Stimulated activated CD8-positive, alpha-beta memory T cell treated with anti-CD3 and anti-CD28 coated beads, Interleukin-4, amount 100 ng/mL, for 48 hours (primary cell): ENCODE measurements at places on chromosomes 6 and 20.
A peak's percentile ranks its signal among the peaks of the same experiment; 100 is the strongest.

DNA sequence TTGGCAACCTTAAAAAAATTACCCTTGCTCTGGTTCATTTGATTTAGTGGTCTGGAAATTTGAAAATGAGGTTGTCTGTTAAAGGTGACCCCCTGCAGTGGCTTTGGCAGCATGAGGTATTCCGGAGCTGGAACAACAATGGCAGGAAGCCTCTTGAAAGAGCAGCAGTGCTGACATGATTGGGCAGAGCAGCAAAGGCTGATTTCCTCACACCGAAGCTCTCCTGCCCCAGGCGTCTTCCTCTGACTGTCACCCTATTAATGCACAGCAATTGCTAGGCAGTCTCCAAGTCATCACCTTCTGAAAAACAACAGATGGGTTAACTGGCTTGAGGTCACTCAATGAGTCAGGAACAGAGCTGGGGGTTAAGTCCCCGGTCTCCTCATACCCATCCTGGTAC, 241.8 kb upstream of the MMS22L start:
- no peak for DNase-seq

GRCh38 chr6:170106906-170107525, 183.9 kb downstream of the DLL1 start:
- no peak for DNase-seq

DNA sequence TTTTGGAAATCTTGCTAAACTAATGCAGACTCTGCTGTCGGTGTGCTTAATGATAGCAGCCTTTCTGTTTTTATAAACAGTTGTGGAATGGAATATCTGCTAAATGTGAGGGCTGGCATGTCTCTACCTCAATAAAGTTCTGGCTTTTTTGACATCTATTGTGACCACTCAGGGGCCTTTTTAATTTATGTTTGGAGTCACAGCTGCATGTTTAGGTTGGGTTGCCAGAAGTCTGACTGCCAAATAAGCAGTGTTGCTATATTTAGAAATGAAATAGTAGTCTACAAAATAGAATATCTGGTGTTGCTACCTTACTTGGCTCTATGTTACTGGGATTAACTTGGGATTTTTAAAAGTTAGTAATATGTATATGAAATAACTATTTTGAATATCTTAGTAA, 125.1 kb upstream of the LOC128125822 start:
- DNase-seq = no peak

- no peak for DNase-seq
Observed at GRCh38 chr20:18265441-18265840, 22.9 kb upstream of the ZNF133 start.

DNA sequence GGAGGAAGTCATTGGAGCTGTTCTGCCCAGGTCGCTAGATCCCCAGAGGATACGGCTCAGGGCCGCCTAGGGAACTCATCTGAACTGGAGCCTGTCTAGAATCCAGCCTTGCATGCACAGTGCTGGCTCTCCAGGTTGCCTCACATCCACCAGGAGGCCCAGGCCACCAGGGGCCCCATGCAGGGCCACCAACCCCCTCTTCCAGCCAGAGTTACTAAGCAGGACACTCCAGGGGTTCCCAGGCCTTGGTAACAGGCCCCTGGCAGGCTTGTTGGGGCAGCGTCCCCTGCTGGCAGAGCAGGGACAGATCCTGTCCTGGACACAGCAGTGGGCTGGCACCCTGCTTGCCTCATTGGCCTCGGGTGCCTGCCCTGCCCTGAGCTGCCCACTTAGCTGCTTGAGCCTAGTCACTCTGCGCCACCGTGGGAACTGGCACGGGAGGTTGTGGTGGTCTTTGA, 35.3 kb downstream of the EFCAB8 start:
- DNase-seq = peak; percentile 32

GRCh38 chr20:40275738-40276137, 413.3 kb downstream of the MAFB start:
- no peak for DNase-seq

DNA sequence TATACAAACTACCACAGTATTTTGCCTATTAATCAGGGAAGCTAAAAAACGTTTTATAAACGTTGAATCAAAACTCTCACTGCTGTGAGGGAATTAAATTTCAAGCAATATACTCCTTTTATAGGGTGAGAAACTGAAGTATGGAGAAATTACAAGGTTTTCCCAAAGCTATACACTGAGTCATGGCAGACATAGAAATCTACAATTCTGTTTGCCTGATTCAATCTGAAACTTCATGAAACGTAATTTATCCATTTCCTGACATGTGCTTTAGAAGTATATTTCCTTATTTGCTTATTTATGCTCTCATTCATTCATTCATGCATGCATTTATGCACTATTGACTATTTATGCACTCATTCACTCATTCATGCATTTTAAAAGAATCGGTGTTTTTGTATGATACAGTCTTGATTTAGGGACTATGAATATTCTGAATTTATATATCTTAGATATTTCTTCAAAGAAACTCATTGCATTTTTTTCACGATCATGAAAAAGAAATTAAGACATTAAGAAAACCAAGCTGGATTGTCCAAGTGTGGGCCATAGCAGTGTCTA, 16.5 kb downstream of the EYA4 start:
- DNase-seq = no peak

- peak; percentile 21 for DNase-seq
Observed at GRCh38 chr20:562232-562897, 18.8 kb upstream of the CSNK2A1 start.

DNA sequence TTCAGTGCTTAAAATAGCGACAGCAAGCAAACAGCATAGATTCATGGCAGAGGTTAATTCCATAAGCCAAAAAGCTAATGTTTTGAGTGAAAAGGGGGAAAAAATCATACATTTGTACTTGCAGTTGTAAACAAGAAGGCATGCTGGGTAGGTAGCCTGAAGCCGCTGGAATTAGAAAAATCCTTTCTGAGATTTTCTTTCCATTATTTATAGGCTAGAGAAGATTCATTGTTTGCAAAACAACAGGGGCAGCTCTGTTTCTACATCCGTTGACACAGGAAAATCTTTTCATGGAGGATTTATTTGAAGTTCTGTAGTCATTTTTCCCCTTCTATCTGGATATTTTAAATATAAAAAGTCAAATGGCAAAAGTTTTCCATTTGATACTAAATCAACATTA, 843.9 kb downstream of the QKI start:
- no peak for DNase-seq

DNA sequence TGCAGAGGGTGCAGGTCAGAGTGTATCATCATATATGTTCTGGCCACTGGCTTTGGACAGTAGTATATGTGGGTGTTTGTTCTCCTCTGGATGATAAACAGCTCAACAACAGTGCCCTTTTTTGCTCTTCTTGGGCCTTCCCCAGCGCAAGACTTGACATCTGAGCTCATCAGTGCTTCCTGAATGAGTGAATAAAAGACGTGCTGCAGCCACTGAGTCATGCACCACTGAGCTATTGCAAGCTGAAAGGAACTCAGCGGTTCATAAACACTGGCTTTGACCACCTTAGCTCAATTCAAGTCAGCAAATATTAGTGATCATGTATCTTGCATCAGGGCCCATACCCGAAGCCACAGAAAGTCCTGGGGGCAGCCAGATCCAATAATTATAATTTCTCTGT, 105.3 kb upstream of the KCNG1 start:
- DNase-seq = peak; percentile 33

GRCh38 chr20:52490711-52491430, 299.3 kb upstream of the ZFP64 start:
- DNase-seq = no peak

DNA sequence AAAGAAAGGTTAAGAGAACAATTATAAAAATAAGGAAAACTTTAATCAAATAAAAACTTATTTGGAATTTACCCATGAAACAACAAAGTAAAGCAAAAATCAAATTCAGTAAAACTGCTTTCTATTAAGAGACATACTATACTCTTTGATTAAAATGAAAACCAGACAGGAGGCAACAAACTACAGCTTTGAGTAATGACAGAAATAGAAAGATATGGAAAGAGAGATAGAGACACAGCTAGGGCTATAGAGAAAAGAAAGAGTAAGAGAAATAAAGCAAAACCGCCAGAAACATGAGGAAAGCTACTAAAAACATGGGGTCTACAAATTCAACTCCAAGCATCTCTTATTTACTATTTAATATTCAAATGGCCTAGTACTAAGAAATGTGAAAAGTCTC, 67.6 kb downstream of the PHIP start:
- DNase-seq = no peak

DNA sequence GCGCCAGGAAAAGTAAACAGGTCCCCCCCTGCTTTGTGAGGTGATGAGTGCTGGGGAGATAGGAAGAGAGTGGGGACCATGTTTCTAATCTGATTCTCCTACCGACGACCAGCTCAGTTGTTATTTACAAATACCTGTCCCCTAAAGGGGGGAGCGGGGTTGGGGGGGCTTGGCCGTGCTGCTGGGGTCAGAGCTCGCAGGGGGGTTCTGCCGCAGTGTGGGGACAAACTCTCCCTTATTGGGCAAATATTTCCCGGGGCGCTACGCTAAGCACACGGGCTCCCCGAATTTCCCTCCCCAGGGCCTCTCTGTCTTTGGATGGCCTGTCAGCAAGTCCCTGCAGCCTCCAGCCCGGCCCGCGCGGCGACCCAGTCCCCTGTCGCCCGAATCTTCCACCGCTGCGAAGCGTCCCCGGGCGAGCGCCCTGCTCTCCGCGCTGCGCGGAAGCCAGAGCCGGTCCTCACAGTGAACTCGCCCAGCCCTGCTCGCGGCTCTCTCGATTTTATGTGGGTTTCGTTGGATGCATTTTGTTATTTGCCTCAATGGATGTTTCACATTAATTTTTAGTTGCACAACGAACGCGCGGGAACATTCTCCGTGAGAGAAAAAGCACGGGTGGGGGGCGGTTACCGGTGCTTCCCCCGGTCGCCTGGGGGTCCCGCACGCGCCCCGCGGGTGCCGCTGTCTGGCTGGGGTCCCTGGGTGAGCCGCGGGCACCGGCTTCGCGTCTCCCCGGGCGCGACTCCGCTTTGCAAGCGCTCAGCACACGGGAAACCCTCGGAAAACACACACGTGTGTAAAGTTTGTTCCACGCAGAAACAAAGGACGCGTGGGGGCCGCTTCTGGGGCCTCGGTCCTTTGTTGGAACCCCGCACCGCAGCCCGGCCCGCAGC, 1.5 kb upstream of the STX16 start:
- peak; percentile 61 for DNase-seq

GRCh38 chr20:17463711-17464110, 67.5 kb downstream of the BFSP1 start:
- no peak for DNase-seq

GRCh38 chr6:12356983-12357972, 67.1 kb downstream of the EDN1 start:
- DNase-seq = no peak

- DNase-seq = peak; percentile 51
Observed at GRCh38 chr6:3159805-3160781, 2.7 kb upstream of the TUBB2A start.

DNA sequence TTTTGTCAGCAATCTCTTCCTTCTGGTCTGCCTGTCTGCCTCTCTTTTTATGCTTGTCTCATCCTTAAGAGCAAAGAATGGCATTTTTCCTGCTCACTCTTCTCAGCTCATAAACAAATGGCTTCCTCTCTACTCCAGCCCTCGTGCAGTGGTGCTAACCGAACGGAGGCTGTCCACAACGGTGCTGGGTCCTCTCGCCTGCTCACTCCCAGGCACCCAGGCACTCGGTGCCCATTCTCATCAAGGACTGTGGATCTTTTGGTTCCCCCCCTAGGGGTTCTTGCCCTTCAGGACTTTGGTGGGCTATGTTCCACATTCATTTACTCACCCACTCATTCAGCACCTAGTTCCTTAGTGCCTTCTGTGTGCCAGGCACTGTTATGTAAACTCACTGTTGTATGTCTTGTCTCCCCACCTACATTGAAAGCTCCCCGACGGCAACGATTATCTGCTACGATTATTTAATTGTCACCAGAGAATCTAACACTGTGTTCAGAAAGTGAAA, 113.9 kb downstream of the FYN start:
- no peak for DNase-seq

DNA sequence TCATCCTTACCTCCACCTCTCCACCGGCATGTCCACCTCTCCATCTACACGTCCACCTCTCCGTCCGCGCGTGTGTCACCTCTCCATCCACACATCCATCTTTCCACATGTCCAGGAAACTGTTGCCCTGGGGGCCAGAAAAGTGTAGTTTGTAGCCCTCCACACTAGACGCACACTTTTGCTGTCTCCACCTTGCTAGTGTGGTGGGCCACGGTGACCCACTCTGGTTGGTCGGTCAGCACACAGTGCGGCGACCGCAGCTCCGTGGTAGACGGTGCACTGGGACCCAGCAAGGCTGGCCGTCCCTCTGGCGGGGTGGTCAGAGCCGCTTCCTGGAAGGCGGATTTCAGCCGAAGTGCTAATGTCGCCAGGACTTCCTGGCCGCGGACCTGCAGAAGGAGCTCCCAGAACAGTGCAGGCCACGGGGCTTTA, 268.6 kb downstream of the DLL1 start:
- no peak for DNase-seq

- DNase-seq = no peak
Observed at GRCh38 chr6:160933256-160933655, 58.3 kb upstream of the MAP3K4 start.

DNA sequence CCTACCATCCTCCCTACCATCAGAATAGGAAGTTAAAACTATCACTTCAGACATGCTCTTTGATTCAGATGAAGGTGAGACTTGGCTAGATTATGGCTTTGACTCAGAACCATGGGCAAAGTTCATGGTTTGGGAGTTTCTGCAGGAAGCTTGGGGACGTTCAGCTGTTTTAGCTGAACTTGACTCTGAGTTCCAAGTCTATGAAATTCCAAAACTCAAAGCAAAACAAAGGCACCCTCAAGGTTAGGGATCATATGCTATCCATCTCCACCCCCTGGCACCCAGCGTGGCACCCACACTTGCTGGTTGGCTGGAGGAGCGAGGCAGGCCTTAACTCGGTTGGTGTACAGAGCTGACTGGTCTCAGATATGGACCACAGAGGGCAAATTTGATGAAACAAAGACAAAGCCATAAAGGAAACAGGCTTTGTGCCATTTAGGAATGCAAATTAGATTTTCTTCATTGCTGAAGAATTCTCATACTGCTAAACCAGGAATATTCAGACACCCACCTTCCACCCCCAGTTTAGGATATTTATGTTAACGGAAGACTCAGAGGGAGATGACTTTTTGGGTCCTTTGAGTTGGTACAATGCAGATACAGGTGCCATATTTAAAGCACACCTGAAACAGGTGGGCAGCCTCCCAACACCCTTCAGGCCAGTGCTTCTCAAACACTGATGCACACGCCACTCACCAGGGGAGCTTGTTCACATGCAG, 88.4 kb upstream of the SLC22A16 start:
- no peak for DNase-seq

- no peak for DNase-seq
Observed at GRCh38 chr20:63772781-63773518, 33.4 kb downstream of the SLC2A4RG start.

DNA sequence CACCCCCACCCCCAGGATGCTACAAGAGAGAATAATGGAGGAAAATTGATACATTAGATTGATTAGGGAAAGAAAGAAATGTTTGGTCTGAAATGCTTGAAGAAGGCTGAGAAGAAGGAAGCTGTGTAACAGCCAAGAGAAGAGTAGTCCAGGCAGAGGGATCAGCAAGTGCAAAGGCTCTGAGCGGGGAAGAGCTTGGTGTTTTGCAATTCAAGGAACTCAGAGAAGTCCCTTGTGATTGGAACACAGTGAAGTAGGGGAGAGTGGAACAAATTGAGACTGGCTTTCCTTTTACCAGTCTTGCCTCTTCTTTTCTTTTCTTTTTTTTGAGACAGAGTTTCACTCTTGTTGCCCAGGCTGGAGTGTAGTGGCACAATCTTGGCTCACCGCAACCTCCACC, 76.6 kb upstream of the CHD6 start:
- no peak for DNase-seq
